Motor neuron (in vitro differentiated cells): ENCODE measurements at places on chromosomes 2 and 18. TPM values are rescaled to one million over a fixed set of nuclear protein-coding genes. Genes with fewer than 3 reads are reported as not detected.

SPEG gene
- total RNA-seq, result 14.3 and 16.1 TPM in 2 replicates

PRSS56 gene
- total RNA-seq, result 0.59 and 0.61 TPM in 2 replicates

UGT1A3 gene
- not detected in 2 replicates for total RNA-seq

CD28 gene
- total RNA-seq, result 0.50 TPM in 1 of 2 replicates, not detected in the other

REG3A gene
- 0.78 TPM in 1 of 2 replicates, not detected in the other for total RNA-seq

RGPD4 gene
- 0.24 and 0.29 TPM in 2 replicates for total RNA-seq

LAMA3 gene
- total RNA-seq, result 0.57 and 0.78 TPM in 2 replicates

DUSP2 gene
- 0.56 and 1.5 TPM in 2 replicates for total RNA-seq

LIMS4 gene
- total RNA-seq, result 4.0 and 4.1 TPM in 2 replicates

RAB6C gene
- total RNA-seq, result 0.14 and 0.19 TPM in 2 replicates

LOXL3 gene
- total RNA-seq, result 0.54 and 1.0 TPM in 2 replicates

COLEC12 gene
- total RNA-seq, result 0.49 and 0.63 TPM in 2 replicates

KCNE4 gene
- total RNA-seq, result 1.1 and 1.3 TPM in 2 replicates

PSMA8 gene
- not detected in 2 replicates for total RNA-seq

SKA1 gene
- 5.4 and 6.7 TPM in 2 replicates for total RNA-seq

DQX1 gene
- 0.38 and 0.41 TPM in 2 replicates for total RNA-seq

GAREM1 gene
- 3.5 and 3.9 TPM in 2 replicates for total RNA-seq

LRP1B gene
- 0.77 and 1.1 TPM in 2 replicates for total RNA-seq

PSMG2 gene
- total RNA-seq, result 63.7 and 68.5 TPM in 2 replicates

INHBB gene
- total RNA-seq, result 0.15 and 0.16 TPM in 2 replicates

RALBP1 gene
- 21.7 and 22.0 TPM in 2 replicates for total RNA-seq

TRIM43 gene
- total RNA-seq, result 0.19 TPM in 1 of 2 replicates, not detected in the other

POU3F3 gene
- 0.14 and 0.15 TPM in 2 replicates for total RNA-seq

WNT10A gene
- total RNA-seq, result 0.14 TPM in 1 of 2 replicates, not detected in the other

EDAR gene
- total RNA-seq, result 0.05 and 0.13 TPM in 2 replicates

DPP10 gene
- 7.7 and 9.7 TPM in 2 replicates for total RNA-seq
